Body of pancreas (tissue), 4 donors: ENCODE measurements at places on chromosomes 5 and 9.

GRCh38 chr5:113663879-113664541 is 150.5 kb downstream of the YTHDC2 start:
- peak; percentile 28 for DNase-seq

GRCh38 chr5:142314606-142315005 is 10.2 kb downstream of the SPRY4 start:
- no peak for DNase-seq

DNA sequence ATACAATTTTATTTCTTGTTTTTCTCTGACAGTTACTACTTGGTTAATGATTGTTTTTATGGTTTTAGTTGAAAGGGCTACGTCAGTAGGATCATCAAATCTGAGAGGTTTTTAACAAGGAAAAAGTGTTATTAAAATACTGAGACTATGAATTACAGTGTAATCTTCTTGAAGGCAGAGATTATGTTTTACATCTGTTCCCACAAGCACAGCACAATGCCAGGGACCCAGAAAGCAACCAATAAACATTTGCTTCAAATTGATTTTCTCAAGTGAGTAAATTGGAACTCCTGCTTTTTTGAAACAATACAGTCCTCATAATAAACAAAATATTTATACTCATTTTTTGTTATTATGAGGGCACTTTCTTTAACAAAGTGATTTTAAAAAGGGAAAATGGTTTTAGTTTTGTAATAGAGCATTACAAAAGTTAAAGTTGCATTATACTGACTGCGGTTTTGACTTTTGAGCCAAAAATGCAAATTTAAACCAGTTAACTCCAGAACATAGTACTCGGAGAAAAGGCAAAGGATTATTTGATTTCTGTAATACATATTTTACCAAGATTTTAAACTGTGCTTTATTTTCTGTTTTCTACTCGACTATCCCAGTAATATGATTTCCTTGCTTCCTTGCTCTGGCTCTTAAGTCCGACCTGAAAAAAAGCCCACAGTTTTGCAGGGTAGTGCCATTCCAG is 176.9 kb downstream of the GDNF start:
- no peak for DNase-seq

DNA sequence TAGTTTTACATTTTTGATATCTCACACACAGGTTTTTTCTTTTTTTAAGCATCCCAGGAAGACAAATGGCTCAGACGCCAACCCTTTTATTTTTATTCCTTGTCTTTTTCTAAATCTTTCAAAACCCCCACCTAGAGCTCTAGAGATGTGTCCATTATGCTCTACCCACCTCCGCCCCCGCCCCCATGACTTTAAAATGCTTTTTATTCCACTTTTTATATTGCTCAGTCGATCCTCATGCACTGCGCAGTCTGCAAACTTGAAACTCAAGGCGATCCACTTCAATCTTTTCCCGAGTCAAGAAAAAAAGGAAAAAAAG is 411 bp upstream of the MAT2B start:
- no peak for DNase-seq

- no peak for DNase-seq
These were observed 95.5 kb downstream of the CPLANE1 start for GRCh38 chr5:37153661-37154060.

GRCh38 chr9:117718701-117719100 is 14.5 kb downstream of the TLR4 start:
- DNase-seq, result no peak

DNA sequence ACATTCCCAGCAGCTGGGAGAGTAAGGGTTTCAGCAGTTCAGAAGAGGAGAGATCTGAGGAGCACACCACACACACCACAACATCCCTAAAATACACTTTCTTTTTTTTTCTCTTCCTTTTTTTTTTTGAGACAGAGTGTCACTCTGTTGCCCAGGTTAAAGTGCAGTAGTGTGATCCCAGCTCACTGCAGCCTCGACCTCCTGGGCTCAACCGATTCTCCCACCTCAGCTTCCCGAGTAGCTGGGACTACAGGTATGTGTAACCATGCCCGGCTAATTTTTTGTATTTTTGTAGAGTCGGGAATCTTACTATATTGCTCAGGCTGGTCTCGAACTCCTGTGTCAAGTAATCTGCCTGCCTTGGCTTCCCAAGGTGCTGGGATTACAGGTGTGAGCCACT is 9.7 kb upstream of the UBAP1 start:
- DNase-seq, result no peak
